Activated CD4-positive, alpha-beta T cell treated with anti-CD3 and anti-CD28 coated beads, Interleukin-2, amount 50 U/mL, for 48 hours (primary cell): ENCODE measurements at places on chromosomes 1 and 21.

DNA sequence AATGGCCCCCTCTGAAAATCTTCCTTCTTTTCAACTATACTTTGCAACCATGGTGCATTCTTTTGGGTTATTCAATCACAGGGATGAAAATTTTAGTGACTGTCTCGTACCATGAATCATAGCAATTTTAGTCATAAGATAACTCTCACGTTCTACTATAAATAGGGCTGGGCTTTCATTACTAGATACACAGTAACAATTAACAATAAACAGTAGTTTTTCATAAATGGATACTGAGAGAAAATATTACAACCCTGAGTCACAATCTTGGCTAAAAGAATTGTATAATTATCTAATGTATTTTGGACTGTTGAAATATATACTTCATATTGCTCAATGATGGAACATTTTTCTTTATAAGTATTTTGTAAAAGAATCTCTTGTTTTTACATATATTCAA lies 96.1 kb downstream of the TEX35 start:
- DNase-seq: no peak

DNA sequence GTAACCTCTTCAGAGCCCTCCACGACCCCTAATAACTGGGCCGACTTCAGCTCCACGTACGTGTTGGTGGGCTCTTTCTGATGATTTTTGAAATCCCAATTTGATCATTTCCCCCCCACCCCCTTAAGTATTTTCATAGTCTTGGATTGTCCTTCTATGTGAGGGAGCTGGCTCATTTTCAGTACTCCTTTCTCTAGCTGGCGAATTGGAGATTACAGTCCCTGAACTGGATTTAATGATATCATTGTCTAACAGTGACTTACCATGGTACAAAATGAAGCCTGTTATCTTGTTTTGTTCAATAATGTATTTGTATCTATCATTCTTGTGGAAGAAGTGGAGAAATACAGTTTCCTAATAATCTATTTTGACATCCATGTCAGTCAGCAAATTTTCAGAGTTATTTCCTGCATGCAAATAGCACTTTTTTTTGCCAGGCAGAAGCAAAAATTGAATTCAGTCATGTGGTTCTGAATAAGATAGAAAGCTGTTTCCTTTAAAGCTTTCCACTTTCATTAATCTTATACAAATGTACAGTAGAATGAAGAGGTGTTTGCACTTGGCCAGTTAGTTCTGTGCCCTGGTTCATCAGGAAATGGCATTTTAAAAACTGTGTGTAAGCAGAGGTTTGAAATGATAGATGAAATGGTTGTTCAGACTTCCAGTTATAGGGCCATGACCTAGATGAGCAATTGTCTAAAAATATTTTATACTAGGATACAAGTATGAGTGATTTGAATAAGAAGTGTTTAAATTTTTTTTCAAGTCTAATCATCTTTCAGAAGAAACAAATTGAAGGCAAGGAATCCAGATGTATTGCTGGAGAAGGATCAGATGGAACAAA lies 104.2 kb downstream of the ATP5PO start:
- no peak for DNase-seq

GRCh38 chr1:50251702-50252101 lies 143.0 kb downstream of the ELAVL4 start:
- no peak for DNase-seq

DNA sequence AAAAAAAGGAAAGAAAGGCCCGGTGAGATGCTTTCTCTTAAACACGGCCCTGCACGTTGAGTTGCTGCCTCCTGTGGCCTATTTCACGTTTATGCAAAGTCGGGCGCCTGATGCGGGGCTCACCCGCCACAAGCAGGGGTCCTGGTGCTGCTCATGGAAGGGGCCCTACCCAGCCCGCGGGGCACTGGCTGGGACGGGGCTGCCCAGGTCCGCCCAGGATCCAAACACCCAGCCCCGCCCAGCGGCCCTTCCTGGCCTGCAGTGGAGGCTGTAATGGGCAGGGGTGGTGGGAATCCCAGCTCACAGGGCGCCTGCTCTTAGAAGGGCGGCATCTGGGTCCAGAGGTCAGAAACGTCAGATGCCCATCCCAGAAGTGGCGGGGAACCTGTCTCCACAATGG lies 1.6 kb downstream of the COL6A2 start:
- DNase-seq: no peak

- no peak for DNase-seq
Measured at GRCh38 chr1:112431038-112431437, 35.0 kb downstream of the CTTNBP2NL start.

GRCh38 chr1:231731268-231731667 lies 104.7 kb downstream of the DISC1 start:
- no peak for DNase-seq

GRCh38 chr1:32334864-32335534 lies 1.0 kb downstream of the MARCKSL1 start:
- peak; percentile 61 for DNase-seq

- no peak for DNase-seq
Measured at GRCh38 chr1:115088871-115089419, 358 bp downstream of the TSPAN2 start.

GRCh38 chr1:244801246-244801645 lies 34.2 kb upstream of the COX20 start:
- peak; percentile 33 for DNase-seq

GRCh38 chr21:41726970-41727783 lies 39.7 kb downstream of the RIPK4 start:
- DNase-seq: no peak

DNA sequence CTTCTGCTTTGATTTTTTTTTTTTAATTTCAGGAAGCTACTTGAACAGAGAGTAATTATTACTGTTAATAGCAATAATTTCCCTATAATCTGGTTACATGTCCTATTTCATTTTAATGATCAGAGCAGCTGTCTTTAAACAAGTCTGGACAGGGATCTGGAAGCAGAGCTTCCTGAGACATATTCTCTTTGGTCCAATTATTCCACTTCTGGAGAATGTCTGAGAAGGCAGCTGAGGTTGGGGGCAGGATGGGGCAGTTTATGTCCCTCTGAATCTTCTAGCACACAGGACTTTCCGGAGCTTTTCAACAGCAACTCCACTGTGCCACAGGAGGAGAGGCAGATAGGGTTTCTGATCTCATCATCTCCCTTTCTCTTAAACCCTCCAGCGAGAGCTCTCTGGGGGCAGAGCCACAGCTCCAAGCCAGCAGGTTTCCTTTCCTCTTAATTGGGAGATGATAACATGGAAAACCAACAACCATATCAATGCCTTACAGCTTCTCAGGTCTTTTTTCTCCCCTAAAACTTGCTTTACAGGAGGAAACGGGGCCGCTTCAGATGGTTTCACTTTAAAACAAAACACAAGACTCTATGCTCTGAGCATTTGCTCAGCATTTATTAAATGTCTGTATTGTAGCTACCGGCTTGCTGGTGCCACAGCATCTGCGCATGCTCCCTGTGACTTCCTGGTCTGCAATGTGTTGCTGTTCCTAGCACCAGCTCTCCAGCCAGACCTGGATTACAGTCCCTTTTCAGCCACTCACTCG lies 425.7 kb upstream of the USP24 start:
- no peak for DNase-seq

GRCh38 chr1:112237983-112238545 lies 157.9 kb upstream of the CTTNBP2NL start:
- DNase-seq: no peak
